ENCODE measurements at places on chromosomes 12 and 14.
A peak's percentile ranks its signal among the peaks of the same experiment; 100 is the strongest.

DNA sequence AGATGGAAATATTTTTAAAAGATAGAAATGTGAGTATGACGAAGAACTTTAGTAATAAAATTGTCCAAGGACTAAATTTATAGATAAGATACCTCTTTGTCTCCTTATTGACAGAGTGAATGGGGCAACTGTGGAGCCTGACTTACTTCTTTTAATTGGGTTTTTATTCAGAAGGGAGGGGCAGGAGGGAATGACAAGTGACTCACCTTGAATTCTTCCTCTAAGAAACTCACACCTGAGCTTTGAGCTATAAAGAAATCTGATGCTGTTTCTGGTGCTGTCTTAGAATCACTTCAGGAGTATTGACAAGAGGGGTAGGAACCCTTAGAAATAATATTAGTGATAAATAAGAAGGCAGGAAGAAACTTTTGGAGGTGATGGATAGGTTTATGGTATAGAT is 951 bp downstream of the NR1H4 start:
- no peak for DNase-seq

- no peak for DNase-seq
These were observed 56.0 kb downstream of the TTC9 start for GRCh38 chr14:70697701-70698100.

GRCh38 chr12:66197495-66197921 is 8.5 kb downstream of the IRAK3 start:
- DNase-seq, result no peak

- DNase-seq, result no peak
These were observed 23.1 kb downstream of the SLIRP start for GRCh38 chr14:77730976-77731497.

DNA sequence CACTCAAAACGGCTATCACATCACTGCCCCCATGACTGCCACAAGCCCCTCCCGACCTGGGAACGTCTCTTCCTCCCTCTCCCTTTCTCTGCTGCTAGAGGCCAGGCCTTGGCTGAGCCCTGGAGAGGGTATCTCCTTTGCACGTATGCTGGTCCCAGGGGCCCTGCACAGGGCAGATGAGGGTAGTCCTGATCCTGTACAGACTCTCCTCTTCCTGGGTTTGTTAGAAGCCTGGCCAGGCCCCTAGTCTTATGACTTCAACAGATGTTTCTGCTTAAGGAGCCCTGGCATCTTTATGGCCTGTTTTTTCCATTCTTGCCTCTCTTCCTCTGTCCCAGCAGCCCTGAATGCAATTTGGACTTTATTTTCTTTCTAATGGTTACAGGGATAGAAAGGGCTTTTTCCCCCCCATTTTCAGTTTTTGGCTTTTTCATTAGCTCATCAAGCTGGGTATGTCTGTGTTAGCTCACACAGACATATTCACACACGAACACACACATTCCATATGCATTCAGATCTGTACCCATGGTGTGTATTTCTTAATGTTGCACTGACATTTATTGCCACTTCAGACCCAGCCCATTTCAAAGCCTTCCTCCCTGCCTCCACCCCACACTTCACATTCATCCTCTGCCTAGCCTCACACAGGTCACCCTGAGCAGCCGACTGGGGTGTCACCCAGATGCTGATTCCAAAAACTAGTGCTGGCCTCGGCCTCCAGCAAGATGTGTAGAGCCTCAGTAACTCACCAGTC is 203.2 kb downstream of the ZFP36L1 start:
- peak; percentile 96 for DNase-seq

- peak; percentile 74 for DNase-seq
These were observed 184.7 kb downstream of the TMX1 start for GRCh38 chr14:51424561-51425251.

DNA sequence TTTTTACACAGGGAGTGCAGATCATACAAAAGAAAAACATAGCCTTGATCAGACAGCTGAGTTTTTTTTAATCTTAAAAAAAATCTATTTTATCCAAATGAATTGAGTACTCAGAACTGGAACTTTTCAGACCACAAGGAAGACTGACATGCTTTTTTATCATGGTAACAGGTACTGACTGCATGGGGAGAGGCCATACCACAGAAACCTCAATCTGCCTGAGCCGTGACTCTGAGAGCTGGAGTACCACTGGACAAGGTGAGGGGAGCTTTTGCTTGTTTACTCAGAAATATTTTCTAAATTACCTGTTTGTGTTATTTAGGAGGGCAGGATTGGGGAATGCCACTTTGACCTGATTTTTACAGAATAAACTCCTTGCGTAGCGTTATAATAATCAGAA is 143.9 kb downstream of the ALX1 start:
- no peak for DNase-seq

GRCh38 chr14:75539561-75540478 is 17.6 kb downstream of the BATF start:
- DNase-seq, result no peak

- no peak for DNase-seq
These were observed 74.9 kb downstream of the NEDD1 start for GRCh38 chr12:96981911-96982310.

DNA sequence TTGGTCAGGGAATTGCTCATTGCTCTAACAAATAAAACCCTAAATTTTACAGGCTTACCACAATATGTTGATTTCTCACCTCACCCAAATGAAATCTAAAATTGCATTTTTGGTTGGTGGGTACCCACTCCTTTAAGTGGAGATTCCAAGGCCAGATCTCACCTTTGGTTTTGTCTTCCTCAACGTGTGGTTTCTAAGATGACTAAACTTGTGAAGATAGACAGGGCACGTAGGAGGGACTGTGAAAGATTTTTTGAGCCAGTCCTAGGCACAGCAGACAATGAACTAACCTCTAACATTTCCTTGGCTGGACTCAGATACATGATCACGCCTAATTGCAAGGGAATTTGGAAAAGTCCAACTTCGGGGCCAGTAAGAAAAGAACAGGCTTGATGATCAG is 1003.9 kb downstream of the FLRT2 start:
- DNase-seq, result no peak

DNA sequence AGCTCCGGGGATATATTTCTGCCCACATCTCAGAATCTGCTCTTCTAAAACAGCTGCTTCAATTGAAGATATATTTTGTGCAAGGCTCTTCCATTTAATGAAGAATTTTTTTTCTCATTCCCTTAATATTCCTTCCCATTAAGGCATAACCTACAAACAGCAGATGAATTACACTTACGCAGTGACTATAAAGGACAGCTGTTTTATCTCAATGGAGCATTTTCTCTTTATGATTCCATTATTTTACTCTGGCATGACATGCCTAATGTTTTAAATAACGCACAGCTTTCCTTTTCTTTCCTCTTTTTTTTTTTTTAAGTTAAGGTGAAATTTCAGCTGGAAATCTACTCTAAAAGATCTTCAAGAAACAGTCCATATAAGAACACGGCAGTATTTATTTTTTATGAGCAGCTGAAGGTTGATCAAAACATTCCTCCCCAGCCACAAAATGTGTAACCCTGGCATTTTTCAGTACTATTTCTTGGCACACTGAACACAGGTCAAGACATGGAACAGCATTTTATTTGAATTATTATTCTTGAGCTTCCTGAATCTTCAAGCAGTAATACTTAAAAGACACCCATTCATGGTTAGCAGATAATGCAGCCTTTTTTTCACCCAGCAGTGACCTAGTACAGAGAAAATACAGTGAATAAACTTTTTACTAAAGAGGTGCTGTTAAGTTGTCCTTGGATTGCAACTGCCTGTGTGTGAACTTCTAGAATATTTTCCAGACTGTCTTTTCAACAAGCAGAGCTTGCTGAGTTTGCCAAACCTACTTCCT is 118.1 kb upstream of the FOXN3 start:
- no peak for DNase-seq

- DNase-seq, result no peak
These were observed 4.2 kb downstream of the NPC2 start for GRCh38 chr14:74488786-74489397.

- no peak for DNase-seq
These were observed 86.4 kb upstream of the RPH3A start for GRCh38 chr12:112705037-112705632.

Measured in skin of body (tissue), 3 donors.